ENCODE measurements at places on chromosomes 16 and 17.

GRCh38 chr17:62737513-62737912 lies 70.6 kb downstream of the MARCHF10 start:
- DNase-seq = no peak

DNA sequence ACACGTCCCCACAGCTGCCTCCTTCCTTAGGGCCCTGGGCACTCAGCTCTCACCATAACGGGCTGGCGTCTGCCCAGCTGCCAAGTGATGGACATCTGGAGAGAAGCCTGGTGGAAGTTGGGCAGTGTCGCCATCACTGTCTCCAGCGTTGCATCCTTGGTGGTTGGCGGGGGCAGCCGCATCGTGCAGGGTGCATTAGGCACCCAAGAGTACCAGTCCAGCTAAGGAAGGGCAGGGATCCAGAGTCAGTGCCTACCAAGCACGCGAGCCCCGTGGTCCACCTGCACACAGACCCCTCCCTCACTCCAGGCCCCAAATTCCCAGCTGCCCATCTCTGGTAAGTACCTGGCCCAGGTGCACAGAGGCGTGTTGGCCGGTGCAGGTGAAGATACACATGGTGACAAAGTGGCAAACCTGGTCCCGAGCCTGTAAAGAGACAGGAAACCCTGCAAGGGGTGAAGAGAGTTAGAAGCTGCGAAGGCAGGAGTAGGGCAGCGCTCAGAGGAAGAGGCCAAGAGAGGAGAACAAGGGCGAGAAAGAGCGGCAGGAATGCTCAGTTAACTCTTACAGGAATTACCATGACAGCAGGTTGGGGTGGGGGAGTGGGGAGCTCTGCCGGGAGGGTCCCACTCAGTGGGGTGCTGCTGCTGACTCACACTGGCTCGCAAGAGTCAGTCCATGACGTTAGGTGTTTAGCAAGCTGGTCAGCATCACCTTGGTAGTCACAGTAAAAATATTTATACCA lies 9.5 kb downstream of the ALOX15 start:
- DNase-seq = peak; percentile 33

DNA sequence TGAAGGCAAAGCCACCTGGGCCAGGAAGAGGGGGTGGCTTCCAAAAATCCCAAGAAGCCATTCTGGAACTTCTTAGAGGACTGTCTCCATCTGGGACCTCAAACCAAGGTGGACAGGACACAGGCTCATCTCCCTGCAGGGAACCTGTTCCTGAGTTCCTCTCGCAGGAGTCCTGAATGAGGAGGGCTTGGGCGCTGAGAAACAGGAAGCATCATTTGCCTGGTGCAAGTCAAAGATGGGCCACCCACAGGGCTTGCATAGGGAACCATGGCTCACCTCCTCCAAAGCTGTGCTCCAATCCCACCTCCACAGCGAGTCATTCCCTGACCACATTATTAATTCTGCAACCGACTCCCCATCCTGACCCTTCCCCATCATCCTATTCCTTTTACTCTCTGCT lies 55.0 kb upstream of the RPL38 start:
- DNase-seq = no peak

DNA sequence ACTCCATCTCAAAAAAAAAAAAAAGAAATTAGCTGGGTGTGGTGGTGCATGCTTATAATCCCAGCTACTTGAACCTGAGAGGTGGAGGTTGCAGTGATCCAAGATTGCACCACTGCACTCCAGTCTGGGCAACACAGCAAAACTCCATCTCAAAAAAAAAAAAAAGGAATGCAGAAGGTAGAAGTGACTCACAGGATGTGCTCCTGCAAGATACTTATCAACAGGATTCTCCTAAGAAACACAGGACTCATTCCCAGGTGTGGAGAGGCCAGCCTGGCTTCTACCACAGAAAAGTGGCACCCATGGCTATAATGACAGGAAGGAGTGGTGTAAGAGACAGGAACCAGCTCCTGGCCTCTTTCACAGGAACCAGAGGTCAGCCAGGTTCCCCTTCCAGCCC lies 13.8 kb downstream of the ELMO3 start:
- no peak for DNase-seq

- peak; percentile 85 for DNase-seq
These were observed at the start of gene DNAJC7 for GRCh38 chr17:42016941-42017865. Gene DNAJC7, minus strand, starts transcription at chr17:42017439. Its CDS starts 23 bp downstream, at chr17:42017416.

- no peak for DNase-seq
These were observed 28.0 kb downstream of the PEMT start for GRCh38 chr17:17563530-17563929.

- DNase-seq = no peak
These were observed 13.1 kb upstream of the CYB5B start for GRCh38 chr16:69411064-69411985.

DNA sequence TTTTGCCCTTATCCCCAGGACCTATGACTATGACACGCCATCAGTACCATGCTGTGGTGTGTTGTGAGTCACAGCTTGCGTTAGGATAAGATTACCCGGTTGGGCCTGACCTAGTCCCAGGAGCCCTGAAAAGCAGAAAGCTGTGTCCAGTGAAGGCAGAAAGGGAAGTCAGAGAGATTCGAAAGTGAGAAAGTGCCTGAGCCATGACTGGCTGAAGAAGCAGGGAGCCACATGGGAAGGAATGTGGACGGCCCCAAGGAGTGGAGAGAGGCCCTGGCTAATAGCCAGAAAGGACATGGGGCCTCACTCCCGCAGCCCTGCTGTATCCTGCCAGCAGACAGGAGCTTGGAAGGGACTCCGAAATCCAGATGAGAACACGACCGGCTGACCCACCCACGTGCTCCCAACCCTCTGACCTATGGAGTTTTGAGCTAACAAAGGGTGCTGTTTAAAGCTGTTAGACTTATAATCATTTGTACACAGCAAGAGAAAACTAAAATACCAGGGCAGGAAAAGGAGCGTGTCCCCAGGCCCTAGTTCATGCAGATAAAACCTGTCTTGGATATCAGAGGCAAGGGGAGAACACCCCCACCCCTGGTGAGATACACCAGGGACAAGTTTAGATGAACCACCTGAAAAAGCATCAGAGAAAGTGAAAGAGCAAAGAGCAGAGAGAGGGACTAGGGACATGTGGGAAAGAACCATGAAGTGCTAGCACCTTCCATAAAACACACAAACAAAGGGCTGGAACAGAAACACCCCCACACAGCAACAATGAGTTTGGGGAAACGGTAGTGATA lies 115.3 kb downstream of the SLC39A11 start:
- DNase-seq = peak; percentile 95

DNA sequence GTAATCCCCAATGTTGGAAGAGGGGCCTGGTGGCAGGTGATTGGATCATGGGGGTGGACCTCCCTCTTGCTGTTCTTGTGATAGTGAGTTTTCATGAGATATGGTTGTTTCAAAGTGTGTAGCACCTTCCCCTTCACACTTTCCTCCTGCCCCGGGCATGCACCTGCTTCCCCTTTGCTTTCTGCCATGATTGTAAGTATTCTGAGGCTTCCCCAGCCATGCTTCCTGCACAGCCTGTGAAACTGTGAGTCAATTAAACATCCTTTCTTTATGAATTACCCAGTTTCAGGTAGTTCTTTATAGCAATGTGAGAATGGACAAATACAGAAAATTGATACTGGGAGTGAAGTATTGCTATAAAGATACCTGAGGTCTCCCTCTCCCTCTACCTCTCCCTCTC lies 29.4 kb downstream of the RNF112 start:
- DNase-seq = no peak

DNA sequence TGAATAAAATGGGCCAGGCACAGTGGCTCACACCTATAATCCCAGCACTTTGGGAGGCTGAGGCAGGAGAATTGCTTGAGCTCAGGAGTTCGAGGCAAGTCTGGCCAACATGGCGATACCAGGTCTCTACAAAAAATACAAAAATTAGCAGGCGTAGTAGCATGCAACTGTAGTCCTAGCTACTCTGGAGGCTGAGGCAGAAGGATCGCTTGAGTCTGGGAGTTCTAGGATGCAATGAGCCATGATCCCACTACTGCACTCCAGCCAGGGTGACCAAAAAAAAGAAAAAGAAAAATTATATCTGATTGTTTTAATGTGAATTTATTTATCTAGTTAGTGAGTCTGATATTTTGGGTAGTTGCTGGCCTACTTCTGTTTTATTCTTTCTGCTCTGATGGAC lies 7.0 kb downstream of the IL34 start:
- no peak for DNase-seq

DNA sequence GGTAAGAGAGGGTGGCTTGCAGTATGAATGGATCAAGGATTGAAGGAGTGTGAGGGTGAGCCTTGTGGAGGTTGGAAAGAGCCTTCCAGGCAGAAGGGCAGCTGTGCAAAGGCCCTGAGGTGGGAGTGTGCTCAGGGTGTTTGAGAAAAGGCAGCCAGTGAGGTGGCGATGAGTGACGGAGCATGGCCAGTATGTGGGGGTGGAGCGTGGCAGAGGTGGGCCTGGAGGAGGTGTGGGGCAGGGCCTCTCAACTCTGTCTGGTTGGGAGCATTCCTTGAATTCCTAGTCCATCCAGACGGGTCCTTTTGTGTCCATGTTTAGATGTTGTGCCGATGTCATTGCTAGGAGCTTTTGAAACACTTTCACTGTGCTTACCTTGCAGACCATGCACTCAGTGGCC lies 51.3 kb downstream of the EPN2 start:
- DNase-seq = no peak

- DNase-seq = no peak
These were observed 159.7 kb upstream of the SHISA6 start for GRCh38 chr17:11081342-11081741.

- peak; percentile 96 for DNase-seq
These were observed 76.3 kb downstream of the KSR1 start for GRCh38 chr17:27532269-27533263.

DNA sequence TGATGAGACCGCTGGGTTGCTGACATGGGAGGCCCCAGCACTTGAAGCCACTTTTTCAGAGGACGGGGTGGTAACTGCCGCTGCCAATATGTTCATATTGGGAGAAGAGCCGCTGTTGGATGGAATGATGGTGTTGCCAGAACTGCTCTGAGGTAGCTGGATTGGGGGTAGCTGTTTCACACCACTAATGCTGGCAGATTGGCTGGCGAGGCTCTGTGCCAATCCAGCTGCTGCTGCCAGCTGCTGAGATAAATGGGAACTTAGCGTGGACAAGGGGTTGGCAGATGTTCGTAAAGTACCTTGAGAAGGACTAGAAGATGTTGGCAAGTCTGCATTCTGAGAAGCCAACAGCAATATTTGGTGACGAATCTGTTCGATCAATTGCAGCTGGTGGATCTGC lies 10.0 kb downstream of the SALL1 start:
- no peak for DNase-seq

DNA sequence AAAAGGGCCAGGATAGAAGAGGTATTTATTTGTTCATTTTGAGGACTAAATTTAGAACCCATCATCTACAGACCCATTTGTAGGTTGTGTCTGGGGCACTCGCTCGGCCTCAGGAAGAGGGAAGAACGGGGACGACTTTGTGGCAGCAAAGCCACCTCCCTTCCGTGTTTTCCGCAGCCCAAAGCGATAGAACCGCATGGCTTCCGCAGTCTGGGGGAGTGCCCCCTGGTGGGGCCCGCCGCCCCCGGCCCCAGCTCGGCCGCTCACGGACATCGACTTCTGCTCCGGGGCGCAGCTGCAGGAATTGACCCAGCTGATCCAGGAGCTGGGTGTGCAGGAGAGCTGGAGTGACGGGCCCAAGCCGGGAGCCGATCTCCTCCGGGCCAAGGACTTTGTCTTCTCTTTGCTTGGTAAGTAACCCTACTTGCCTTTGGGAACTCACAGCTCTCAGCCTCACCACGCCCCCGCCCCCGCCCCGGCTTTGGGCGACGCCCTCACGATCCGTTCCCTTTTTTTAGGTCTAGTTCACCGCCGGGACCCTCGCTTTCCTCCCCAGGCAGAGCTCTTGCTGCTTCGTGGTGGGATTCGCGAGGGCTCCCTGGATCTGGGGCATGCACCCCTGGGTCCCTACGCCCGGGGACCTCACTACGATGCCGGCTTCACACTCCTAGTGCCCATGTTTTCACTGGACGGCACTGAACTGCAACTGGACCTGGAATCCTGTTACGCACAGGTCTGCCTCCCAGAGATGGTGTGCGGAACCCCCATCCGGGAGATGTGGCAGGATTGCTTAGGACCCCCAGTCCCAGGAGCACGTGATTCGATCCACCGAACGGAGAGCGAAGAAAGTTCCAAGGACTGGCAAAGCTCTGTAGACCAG lies 681 bp downstream of the TMEM102 start:
- no peak for DNase-seq

DNA sequence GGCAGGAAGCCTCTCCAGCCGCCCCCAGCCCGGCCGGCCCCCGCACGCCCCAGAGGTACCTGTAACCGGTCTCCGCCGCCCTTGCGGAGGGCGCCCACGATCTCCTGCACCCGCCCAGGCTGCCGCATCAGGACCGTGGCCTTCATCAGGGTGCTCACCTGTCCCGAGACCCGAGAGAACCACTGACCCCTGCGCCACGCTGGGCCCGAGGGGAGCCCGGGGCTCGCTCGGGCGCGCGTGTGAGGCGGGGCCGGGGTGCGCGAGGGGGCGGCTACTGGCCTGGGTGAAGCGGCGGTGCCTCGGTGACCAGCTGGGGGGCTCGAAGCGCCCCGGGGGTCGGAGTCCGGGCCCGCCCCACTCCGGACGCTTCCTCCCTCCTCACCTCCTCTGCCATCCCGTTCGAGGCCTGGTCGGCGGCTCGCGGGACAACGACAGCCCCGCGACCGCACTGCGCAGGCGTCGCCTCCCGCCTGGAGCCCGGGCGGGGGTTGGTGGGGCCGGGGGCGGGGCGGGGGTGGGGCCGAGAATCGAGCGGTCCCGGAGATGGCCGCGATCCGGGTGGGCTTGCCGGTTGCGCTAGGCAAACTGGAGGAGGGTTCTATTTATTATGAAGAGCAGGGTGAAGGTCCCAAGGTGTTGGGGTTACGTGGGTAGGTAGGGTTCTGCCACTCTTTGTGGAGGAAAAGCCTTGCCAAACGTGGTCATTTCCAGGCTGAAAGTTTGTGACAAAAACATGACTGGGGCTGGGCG lies at the start of gene NT5C3B:
Gene NT5C3B (minus strand): TSS at position 433 of the 750 bp plus-strand sequence. CDS start 39 bp downstream, at position 394.
- no peak for DNase-seq

DNA sequence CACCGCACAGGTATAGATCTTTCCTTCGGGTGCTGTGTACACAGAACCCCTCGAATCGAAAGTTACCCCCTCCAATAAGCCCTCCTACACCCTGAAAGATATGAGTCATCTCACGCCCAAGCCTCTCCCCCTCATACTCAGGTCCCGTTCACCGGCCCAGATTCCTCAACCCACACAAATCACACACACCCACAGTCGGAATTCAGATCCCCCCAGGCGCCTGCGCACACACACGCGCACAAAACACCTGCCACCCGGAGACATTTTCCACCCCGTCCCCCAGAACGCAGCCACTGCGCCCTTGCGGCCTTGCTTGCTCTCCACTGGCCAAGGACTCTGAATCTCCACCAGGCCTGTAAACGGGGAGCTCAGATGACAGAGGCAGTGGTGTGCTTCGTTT lies 4.9 kb downstream of the JPH3 start:
- DNase-seq = no peak

All from brain microvascular endothelial cell (primary cell).